ENCODE measurements at places on chromosomes 5 and 9. TPM values are rescaled to one million over a fixed set of nuclear protein-coding genes. Genes with fewer than 3 reads are reported as not detected.

Gene TRPM6
- total RNA-seq = 3.0 TPM

Gene N4BP3
- total RNA-seq = 10.8 TPM

Gene PIP5KL1
- 3.5 TPM for total RNA-seq

Gene OR13F1
- not detected for total RNA-seq

Gene VCAN
- total RNA-seq = 504 TPM

Gene RNF183
- not detected for total RNA-seq

Gene GM2A
- total RNA-seq = 13.5 TPM

Gene OBP2B
- not detected for total RNA-seq

Gene ZNF366
- total RNA-seq = 1.1 TPM

Gene GDA
- total RNA-seq = 0.91 TPM

Gene ERAP2
- total RNA-seq = 3.8 TPM

Gene PCA3
- total RNA-seq = 1.2 TPM

Gene IL7R
- total RNA-seq = 0.27 TPM

Gene LRRC14B
- 0.36 TPM for total RNA-seq

Gene KIF4B
- total RNA-seq = 0.18 TPM

Gene SLC45A2
- total RNA-seq = 1.2 TPM

Gene NEUROG1
- 2.6 TPM for total RNA-seq

Gene RASGRF2
- total RNA-seq = 3.7 TPM

Gene ALDOB
- 0.54 TPM for total RNA-seq

Gene ANGPTL2
- total RNA-seq = 8.5 TPM

Gene FRMPD1
- 3.1 TPM for total RNA-seq

Gene FBP2
- total RNA-seq = not detected

Gene SARDH
- total RNA-seq = 4.2 TPM

Gene AQP7
- total RNA-seq = 0.54 TPM

Gene FCN2
- total RNA-seq = not detected

Gene TAF11L5
- not detected for total RNA-seq

Gene F2R
- 28.3 TPM for total RNA-seq

Gene TAF1L
- total RNA-seq = not detected

Gene SHC3
- total RNA-seq = 28.3 TPM

Gene HRCT1
- total RNA-seq = not detected

Gene CAMK4
- 75.1 TPM for total RNA-seq

Gene ANKRA2
- total RNA-seq = 39.8 TPM

Gene GRM6
- total RNA-seq = 0.27 TPM

Gene NR5A1
- total RNA-seq = not detected
